GF-D8 (cell line): ENCODE measurements at places on chromosomes 2 and 18.

DNA sequence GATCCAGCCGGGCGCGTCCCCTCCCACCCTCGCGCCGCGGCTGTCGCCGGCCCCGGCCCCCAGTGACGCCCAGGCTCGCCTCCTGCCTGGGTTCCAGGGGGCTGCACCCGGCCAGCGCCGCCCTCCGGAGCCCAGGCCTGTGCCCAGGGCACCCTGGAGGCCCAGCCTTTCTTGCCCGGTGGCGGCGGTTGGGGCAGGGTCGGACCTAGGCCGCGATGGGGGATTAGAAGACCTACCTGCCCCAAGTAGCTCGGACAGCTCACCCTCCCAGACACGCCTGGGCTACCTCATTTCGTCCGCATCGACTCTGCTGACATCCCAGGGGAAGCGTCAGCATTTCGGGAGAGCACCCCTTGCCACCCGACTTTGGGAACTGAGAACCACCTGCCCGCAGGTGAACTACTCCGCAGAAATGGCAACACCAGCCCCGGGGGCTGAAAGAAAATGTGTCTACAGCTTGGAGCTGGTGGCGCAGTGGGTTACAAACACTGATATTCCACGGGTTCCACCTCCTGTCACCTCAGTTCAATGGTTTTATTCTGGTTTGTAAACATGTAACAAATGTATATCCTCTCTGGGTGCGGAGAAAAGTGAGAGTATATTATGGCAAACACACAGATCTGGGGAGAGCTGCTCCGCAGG is 834 bp upstream of the ARL4C start:
- DNase-seq = no peak

DNA sequence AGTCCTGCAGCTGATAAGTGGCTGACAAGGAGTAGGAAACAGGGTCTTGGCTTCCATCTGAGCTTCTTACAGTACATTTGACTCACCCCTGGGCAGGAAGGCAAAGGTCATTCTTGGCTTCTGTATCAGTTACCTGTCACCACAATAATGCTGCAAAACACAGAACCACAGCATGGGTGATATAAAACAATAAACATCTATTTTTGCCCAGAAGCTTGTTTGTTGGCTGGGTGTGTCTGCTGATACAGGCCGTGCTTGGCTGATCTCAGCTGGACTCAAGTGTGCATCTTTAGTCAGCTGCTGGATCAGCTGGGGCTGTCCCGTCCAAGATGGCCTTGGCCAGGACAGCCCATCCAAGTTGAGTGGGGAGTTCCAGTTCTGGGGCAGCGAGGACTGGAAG is 34.7 kb downstream of the ONECUT2 start:
- no peak for DNase-seq

- DNase-seq = no peak
Measured at GRCh38 chr18:3383381-3383915, 66.5 kb upstream of the TGIF1 start.

DNA sequence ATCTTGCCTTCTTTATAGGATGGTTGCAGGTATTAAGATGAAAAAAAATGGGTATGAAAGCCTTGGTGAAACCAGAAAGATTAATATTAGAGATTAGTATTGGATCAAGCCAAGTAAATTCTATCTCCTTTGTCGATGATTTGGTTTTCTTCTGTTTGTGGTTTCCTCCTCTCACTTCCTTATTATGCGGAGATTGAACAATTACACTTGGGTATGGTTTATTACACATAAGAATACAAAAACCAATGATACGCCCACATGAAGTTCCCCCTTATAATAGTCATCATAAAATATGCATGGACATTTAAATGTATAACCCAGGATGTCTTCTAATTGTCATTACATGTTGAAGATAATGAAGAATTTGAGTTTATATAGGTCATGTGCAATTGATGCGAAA is 4.9 kb downstream of the LTBP1 start:
- no peak for DNase-seq

DNA sequence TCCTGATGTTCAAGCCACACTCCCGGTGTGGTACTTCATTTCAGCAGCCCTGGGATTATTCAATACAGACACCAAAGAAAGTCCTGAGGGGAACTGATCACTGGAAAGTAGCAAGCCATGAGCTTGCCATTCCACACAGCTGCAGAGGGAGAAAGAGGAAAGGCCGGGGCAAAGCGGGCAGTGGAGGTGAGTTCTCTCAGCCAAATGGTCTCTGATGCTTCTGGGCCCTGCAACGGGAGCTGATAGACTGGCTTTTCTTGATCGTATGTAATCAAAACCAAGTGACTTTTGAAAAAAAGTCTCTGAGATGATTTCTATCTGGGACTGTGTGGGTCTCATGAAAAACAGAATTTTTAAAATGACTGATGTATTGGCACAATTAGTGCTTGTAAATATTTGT is 152.9 kb downstream of the ALPK2 start:
- no peak for DNase-seq

GRCh38 chr2:241959751-241960269 is 90.3 kb downstream of the RTP5 start:
- DNase-seq = peak; percentile 63

GRCh38 chr2:171763602-171764001 is 76.3 kb downstream of the DYNC1I2 start:
- no peak for DNase-seq

DNA sequence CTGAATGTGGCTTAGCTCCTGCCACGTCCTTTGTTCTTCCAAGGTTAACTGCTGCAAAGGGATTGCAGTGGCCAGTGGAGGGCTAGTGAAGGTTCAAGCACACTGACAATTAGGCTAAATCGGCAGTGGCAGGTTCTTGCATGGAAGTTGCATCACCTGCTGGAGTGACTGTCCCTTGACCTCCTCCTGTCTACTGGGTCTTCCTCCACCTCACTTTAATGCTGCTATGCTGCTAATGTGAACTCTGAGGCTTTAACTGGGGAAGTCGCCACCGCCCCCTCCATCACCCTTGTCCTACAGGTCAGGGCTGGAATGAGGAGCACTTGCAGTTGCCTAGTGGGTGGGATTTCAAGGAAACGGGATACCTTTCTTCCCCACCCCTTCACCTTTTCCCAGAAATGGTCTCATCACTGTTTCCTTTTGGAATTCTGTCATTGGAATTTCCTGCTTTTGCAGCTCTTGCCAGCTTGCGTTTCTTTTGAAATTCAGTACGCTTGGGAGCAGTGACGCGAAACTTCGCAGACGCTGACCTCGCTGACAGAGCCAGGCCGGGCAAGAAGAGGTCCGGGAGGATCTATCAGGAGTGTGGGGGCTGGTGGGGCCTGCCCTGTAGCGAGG is 150.3 kb downstream of the SH3RF3 start:
- DNase-seq = no peak

DNA sequence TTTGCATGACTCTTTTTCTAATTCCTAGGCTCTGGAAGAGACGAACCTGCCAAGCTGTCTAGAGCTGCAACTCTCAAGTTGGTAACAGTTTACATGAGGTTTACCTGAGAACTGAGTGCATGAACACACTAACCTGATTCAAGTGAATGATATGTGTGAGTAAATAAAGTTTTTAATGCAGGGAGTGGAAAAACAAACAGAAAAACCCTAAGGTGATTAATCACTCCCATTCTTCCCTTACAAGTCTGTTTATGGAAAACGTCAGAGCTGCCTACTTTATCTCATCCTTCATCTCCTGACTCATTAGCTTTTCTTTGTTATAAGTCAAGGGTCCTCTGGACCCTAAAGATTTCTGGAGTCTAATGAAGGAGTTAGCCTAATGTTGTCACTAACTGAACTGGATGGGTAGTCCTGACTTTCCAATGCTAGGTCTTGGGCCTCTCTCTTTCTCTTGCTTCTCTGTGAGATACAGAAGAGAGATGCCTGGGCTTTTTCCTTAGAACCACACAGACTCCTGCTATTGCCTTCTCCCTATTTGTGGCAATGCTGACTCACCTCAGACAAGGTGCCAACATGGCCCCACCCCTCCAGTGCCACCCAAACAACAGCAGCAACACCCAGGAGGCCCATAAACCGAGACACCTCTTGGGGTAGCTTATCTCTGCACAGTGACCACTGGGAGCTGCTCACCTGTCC is 952.4 kb downstream of the EPHA4 start:
- DNase-seq = no peak

- DNase-seq = no peak
Measured at GRCh38 chr18:42404151-42404550, 449.1 kb downstream of the PIK3C3 start.
